ENCODE measurements at places on chromosomes 11 and 22.

- H3K4me3 ChIP-seq: no peak overlapping the region
Observed at GRCh38 chr11:9943386-9944110, 279.7 kb downstream of the SWAP70 start.

DNA sequence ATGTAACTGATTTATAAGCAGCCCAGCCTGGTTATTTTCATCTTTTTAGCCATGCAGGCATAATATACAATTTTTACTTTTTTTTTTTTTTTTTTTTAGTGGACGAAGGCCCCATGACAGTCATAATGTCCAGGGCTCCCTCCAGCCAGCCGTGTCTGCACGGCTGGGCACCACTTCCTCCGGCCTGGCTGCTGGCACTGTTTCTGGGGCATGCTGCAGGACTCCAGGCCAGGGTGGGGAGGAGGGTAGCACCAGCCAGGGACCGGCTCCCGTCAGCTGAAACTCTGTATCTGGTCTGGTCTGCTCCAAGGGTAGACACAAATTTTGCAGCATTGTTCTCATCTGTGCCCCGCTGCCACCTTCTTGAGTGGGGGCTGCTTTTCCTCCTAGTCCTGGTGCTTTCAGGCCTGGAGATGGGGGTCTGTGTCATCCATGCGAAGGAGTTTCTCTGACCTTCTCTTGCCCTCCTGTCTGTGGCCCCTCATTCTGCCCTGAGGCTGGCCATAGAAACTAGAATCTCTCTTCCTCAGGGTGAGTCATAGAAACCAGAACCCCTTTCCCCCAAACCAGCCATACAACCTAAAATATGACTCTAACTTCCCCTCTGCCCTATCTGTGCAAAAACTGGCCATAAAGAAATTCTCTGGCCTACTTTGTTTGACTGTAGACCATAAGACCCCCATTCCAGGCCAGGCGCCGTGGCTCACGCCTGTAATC lies 9.2 kb upstream of the RRP7A start:
- H3K36me3 ChIP-seq: no peaks in the 10 kb centered on the region
- H3K4me3 ChIP-seq: no peak overlapping the region
- H3K4me1 ChIP-seq: peaks cover 25% of the 10 kb centered on the region
- H3K27me3 ChIP-seq: no peaks in the 10 kb centered on the region

- H3K36me3 ChIP-seq: no peaks in the 10 kb centered on the region
- H3K27me3 ChIP-seq: peaks cover 42% of the 10 kb centered on the region
- no peak for ATAC-seq
- H3K4me3 ChIP-seq: no peak overlapping the region
- H3K27ac ChIP-seq: no peak overlapping the region
- H3K4me1 ChIP-seq: no peaks in the 10 kb centered on the region
Observed at GRCh38 chr22:50702261-50702671, 29.6 kb downstream of the SHANK3 start.

DNA sequence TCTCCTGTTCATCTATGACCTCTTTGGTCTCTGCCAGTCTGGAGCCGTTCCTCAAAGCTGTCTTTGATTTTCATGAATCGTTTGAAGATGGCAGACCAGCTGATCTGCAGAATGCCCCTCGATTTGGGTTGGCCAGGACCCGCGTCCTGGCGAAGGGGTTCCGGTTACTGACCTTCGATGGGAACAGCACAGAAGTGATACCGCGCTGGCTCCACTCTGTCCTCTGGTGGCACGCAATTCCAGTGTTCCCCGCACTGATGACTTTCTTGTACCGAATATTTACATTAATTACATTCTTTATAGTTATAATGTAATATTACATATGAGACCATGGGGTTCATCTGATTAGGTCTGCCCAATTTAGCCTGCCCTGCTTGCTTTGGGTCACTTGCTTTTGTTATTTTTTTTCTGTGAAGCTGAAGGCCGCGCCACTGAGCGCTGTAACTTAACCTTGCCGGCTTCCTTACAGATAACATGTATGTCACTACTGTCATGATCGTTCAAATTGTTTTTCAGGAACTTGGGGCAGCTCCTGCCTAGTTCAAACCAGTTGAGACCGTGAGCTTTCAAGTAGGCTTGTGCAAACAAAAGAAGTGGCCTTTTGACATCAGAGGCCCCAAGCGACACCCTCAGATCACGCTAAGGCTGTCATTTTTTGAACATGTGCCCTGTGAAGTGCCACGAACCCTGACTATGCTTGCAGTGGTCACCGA lies 4.1 kb upstream of the USP18 start:
- peaks cover 9% of the 10 kb centered on the region for H3K4me1 ChIP-seq
- no peak for ATAC-seq
- H3K36me3 ChIP-seq: no peaks in the 10 kb centered on the region
- no peak overlapping the region for H3K27ac ChIP-seq
- no peaks in the 10 kb centered on the region for H3K27me3 ChIP-seq

GRCh38 chr11:133832991-133833897 lies 12.1 kb downstream of the SPATA19 start:
- H3K27ac ChIP-seq: no peak overlapping the region
- no peak overlapping the region for H3K4me3 ChIP-seq
